Endothelial cell (in vitro differentiated cells): ENCODE measurements at places on chromosomes 13 and 19.

- no peak for DNase-seq
Observed at GRCh38 chr13:113962386-113962785, 11.5 kb downstream of the C13orf46 start.

GRCh38 chr13:90806016-90806615 is 541.4 kb upstream of the MIR17HG start:
- DNase-seq, result no peak

- no peak for DNase-seq
Observed at GRCh38 chr13:86839221-86839620, 832.0 kb upstream of the SLITRK5 start.

GRCh38 chr19:46984077-46985010 is 35.3 kb upstream of the NPAS1 start:
- DNase-seq, result no peak

DNA sequence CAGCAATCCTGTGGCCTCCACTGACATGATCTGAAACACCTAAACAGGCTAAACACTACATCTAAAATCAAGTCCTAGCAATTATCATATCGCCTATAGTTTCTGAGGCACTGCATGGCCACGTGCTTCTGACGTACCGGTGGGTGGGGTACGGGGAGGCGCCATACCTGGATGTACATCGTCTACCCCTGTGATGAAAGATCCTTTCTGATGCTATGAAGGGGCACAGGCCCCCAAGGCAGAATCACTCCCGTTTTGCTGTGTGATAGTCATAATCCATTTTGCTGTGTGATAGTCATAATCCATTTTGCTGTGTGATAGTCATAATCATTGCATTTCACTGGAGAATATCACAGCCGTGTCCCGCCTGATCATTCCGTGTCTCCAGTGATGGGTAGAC is 118.7 kb upstream of the SOX1 start:
- DNase-seq, result no peak

DNA sequence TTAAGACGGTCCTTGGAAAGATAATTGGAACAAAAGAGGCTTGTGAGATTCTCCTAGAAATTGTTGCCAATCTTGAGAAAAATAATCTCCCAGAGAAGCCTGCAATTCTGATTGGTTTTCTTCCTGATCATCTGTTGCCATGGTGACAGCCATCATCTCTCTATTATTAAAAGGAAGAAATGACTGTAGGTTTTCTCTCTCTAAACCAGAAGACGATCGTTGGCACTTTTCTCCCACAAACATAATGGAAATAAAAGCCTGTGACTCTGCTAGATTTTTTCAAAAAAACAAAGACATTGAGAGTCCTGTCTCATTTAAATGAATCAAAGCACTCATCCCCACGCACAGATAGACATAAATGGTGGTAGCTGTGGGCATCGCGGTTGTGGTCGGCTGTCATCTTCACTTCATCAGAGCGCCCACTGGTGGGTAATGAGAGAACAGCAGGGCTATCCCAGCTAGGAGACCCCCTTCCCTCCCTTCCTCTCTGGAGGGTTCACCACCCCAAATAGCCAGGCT is 21.7 kb upstream of the CALM3 start:
- DNase-seq, result peak; percentile 73

- DNase-seq, result no peak
Observed at GRCh38 chr19:17824339-17824738, 3.0 kb upstream of the INSL3 start.

- DNase-seq, result no peak
Observed at GRCh38 chr13:58883405-58883804, 1251.9 kb downstream of the PCDH17 start.

DNA sequence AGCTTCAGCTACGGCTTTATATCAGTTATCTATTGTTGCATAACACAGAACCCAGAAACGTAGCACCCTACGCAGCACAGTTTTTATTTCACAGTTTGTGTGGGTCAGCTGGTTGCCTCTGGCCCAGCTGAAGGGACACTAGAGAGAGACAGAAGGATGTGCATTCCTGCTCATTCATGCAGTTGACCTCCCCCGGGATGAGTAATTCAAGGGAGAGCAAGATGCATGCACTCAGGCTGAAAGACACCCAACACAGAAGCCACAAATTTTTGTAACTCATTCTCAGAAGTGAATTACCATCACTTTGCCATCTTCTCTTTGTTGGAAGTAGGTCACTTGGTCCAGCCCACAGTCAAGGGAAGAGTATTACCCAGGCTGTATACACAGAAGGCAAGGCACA is 89.5 kb downstream of the EFNB2 start:
- no peak for DNase-seq

DNA sequence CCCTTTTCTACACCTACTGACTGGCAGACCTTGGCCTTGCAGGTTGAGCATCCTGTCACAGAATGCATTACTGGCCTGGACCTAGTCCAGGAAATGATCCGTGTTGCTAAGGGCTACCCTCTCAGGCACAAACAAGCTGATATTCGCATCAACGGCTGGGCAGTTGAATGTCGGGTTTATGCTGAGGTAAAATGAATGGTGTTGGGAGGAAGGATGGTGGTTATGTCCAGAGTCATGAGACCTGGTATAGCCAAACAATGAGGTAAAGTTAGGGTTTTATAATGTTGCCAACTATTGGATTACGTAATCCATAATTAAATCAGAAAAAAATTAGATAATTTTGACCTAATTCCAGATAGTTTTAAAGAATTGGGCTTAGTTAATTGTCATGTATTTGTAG is 212.5 kb downstream of the PCCA start:
- DNase-seq, result peak; percentile 7

DNA sequence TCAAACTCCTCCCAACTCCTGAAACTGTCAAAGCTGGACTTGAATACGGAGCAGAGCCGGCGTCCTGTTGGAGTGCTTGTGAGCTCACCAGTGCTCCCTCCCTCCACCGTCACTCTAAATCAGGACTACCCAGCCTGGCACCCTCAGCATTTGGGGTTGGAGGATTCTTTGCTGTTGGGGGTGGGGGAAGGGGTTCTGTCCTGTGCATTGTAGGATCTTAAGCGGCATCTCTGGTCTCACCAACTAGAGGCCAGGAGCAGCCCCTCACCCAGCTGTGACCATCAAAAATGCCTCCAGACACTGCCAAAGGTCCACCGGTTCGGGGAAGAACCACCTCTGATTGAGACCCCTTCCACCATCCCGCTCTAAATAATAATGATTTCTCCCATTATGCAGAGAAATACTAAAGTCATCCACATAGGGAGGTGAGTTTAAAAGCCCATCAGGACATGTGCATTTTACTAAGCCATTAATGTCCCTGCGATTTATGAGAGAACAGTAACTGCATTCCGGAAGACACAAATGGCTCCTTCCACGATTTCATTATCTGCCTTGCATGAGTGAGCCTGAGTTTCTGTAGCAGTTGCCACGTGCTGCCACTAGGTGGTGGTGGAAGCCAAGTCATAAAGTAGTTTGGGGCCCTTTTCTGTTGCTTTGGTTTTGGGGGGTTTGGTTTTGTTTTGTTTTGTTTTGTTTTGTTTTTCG is 16.1 kb upstream of the USP29 start:
- peak; percentile 25 for DNase-seq

DNA sequence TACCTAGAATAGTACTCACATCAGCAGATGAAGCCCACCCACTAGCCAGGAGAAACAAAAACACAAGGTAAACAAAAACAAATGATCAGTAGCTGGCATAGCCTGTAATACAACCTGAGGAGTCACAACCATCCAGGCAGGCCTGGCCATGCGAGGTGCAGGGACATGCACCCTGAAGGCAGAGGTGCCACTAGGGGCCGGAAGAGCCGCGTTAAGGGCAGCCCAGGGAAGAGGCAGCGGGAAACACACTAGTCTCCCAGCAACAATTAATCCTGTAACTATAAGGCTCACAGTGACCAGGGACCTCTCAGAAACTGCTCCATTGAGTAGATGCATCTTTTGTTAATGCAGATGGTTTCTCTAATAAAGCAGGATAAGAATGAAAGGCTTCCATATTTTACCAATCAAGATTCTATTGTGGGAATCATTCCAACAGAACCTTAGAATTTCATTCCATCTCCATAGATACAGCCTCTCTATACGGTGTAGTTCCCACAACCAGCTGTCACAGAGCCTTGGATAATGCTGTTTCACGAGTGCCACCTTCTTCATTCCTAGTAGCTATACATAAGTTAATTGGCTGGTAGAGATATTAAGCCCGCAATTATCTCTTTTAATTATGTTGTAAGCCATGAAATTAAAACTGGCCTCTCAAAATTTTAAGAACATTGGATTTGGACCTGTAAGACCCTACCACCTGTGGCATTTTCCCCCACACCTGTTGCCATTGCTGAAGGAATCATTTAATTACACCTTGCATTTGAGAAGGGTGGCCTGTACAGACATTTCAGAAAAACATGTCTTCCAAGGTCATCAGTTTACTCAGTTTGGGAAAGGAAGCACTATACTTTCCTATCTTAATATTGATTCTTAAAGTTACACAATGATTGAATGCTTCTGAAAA is 28.7 kb downstream of the ANKRD10 start:
- DNase-seq, result no peak

DNA sequence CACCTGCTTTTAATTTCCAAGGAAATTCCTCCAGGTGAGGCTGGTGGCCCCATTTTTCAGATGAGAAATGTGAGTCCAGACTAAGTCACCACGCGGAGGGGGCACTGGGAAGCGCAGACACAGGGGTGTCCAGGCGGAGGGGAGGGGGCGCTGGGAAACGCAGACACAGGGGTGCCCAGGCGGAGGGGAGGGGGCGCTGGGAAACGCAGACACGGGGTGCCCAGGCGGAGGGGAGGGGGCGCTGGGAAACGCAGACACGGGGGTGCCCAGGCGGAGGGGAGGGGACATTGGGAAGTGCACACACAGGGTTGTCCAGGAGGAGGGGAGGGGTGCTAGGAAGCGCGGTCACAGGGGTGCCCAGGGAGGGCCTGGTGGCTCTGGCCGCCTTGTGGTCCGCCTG is 3.5 kb downstream of the GRK1 start:
- DNase-seq, result no peak

DNA sequence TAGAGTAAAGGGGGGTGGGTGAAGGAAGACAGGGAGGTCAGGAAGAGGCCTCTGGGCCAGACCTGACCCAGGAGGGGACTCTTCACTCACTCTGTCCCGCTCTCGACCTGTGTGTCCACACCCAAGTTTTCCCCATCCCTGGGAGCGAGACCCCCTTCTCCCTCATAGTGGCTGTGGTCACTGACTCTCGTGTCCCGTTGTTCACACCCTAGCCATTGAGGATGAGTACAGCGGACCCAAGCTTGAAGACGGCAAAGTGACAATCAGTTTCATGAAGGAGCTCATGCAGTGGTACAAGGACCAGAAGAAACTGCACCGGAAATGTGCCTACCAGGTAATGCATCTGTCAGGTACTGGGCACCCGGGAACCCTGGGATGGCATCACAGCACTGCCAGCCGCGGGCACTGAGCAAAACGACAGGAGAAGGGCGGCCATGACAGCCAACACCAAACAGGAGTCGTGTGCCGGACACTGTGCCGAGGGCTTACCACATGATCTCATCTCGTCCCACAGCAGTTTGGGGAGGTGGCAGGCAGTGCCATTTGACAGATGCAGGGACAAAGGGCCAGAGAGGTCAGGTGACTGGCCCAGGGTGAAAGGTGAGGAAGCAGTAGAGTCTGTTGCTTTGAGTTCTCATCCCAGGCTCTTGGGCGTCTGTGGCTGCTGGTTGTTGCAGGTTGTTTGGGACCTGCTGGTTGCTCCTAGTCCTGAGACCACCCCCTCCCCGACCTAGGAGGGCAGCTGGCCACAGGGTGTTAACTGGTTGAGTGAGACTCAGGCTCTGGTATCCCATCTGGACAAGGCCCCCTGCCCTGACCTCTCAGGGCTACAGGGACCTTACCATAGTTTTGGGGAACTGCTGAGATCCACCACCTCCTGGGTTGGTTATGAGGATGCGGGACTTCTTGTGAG is 29.6 kb downstream of the PPP5C start:
- no peak for DNase-seq

- peak; percentile 40 for DNase-seq
Observed at GRCh38 chr13:71864986-71865873, 1.8 kb downstream of the DACH1 start.

DNA sequence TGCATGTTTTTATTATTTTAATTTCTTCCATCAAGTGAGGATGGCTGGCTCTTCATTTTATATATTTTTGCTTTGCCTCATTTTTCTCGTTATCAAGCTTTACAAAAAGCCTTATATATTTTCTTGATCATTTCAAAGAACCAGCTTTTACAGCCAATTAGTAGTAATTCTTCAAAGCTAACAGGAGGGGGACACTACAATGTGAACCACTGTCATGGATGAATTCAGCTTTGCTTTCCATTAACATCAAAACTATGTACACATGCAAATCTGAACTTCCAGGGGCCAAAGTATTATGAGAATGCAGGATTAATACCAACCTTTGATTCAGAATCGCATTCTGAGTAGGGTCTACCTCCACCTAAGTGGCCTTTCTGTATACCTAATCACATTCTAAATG is 11.1 kb downstream of the UQCRFS1 start:
- no peak for DNase-seq

- DNase-seq, result no peak
Observed at GRCh38 chr13:26412263-26412662, 145.2 kb upstream of the WASF3 start.

DNA sequence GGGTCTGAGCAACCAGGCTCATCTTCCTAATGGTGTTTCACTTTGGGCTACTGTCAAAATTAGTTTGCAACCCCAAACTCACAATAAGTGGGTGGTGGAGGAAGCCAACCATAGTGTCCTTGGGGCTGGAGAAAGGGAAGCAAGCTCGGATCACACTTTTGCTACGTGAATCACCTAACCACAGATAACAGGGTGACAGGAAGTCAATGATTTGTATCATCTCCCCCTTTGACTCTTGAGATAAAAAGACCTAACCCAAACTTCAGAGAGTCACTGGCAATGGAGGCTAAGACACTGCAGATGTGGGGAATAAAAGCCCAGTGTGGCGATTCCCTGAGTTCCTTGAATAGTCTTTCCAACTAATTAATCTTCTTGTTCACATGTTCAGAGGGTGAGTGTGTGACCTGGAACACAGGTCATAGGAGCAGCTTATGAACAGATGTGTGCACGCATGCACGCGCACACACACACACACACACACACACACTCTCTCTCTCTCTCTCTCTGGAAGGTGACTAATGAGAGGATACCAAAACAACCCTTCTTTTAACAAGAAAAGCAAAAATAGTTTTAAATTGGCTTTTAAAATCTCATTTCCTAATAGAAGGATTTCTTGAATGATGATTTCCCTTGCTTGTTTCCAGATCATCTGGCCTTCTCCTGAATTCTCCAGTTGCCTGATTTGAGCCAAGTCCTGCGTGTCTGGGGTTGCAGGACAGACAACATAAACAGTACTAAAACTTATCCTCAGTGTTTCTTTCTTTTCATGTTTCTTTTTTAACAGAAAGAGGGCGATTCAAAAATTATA is 21.2 kb upstream of the DOCK9 start:
- no peak for DNase-seq

DNA sequence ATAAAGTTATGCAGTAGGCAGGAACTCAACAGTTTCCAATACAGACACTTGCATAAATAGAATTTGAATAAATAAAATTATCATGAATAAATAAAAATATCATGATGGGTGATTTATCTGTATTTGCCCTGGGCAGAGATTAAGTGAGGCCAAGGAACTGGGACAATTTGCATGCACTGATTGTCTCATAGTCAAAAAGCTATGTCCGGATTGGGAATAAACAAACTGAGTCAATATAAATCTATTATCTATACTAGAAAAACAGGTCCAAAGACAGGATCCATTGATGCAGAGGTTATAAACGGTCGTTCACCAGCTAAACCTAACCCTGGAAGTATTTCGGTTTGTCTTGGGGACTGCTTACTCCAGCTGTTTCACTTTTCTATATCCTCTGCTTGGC is 26.2 kb upstream of the FBXL3 start:
- DNase-seq, result no peak
